Stimulated activated CD8-positive, alpha-beta memory T cell treated with anti-CD3 and anti-CD28 coated beads, Interleukin-4, amount 100 ng/mL, for 4 hours (primary cell): ENCODE measurements at places on chromosomes 2 and 18.

GRCh38 chr18:69752737-69753380 is 194.8 kb downstream of the CD226 start:
- DNase-seq = no peak

GRCh38 chr18:46480226-46480625 is 176.8 kb downstream of the LOXHD1 start:
- DNase-seq = no peak

DNA sequence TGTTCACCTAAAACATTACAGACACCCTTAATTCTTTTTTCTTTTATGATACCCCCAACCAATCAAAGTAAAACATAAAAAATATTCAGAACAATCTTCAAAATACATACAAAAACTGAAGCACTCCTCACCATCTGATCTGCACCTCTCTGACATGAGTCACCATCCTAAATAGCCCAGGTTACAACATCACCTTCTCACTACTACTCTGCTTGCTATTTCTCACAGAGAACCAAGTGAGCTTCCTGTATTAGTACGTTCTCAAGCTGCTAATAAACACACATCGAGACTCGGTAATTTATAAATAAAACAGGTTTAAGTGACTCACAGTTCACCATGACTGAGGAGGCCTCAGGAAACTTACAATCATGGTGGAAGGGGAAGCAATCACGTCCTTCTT is 183.5 kb downstream of the CBLN2 start:
- no peak for DNase-seq

- no peak for DNase-seq
These were observed 36.5 kb downstream of the GALM start for GRCh38 chr2:38702413-38702812.

DNA sequence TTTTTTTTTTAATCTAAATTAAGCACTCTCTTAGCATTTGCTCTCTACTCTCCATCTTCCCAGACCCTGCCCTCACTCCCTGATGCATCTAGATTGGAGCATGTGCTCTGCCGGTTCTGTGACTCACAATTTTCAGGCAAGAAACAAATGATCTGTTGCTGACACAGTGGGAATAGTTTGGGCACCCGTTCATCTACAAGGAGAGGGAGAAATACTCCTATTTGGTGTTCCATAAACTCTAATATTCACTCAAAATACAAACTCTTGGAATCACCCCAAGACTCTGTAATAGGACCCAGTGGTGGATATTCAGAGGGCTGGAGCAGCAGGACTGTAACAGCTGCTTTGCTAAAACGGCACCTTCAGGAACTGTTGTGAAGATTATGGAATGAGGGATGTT is 37.1 kb upstream of the LINC00305 start:
- DNase-seq = no peak
